Glutamatergic neuron (in vitro differentiated cells): ENCODE measurements at places on chromosomes 11 and 22.
A peak's percentile ranks its signal among the peaks of the same experiment; 100 is the strongest.

- no peak overlapping the region for H3K27ac ChIP-seq
- no peak overlapping the region for H3K4me3 ChIP-seq
- H3K36me3 ChIP-seq: peaks cover 4% of the 10 kb centered on the region
Observed at GRCh38 chr22:48238966-48239365, 1476.5 kb downstream of the TBC1D22A start.

GRCh38 chr11:57920971-57921370 lies 102.7 kb upstream of the OR9Q1 start:
- no peak overlapping the region for H3K27ac ChIP-seq
- no peaks in the 10 kb centered on the region for H3K4me1 ChIP-seq
- no peak for DNase-seq
- H3K4me3 ChIP-seq: no peak overlapping the region
- H3K36me3 ChIP-seq: no peaks in the 10 kb centered on the region

GRCh38 chr22:20232781-20233180 lies 35.3 kb downstream of the RTN4R start:
- H3K36me3 ChIP-seq: no peaks in the 10 kb centered on the region
- no peak for DNase-seq
- H3K4me1 ChIP-seq: peaks cover 15% of the 10 kb centered on the region
- H3K4me3 ChIP-seq: no peak overlapping the region

GRCh38 chr22:38432264-38432663 lies 22.7 kb downstream of the KCNJ4 start:
- H3K36me3 ChIP-seq: no peaks in the 10 kb centered on the region
- H3K4me3 ChIP-seq: no peak overlapping the region
- H3K27ac ChIP-seq: no peak overlapping the region
- DNase-seq: no peak
- H3K4me1 ChIP-seq: peaks cover 2% of the 10 kb centered on the region

DNA sequence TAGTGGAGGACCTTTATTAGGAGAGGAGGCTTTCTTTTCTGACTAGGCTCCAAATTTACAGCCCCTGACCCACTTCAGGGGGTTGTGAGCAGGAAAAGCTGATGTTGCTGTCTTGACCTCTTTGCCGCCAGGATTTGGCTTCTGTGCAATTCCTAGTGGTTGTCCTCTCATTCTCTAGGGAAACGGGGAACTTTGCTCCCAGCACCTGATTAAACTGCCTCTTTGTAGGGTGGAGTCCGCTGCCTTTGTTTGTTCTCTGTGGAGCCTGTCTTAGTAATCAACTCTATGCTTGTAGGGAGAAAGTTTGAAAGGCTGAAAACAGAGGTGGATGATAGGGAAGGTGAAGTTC lies 16.3 kb downstream of the CTNND1 start:
- no peak for DNase-seq
- peak overlapping the region; percentile 76 for H3K4me3 ChIP-seq
- peak overlapping the region; percentile 88 for H3K27ac ChIP-seq
- H3K36me3 ChIP-seq: no peaks in the 10 kb centered on the region
- peaks cover 73% of the 10 kb centered on the region for H3K4me1 ChIP-seq
- H3K27me3 ChIP-seq: peaks cover 6% of the 10 kb centered on the region

DNA sequence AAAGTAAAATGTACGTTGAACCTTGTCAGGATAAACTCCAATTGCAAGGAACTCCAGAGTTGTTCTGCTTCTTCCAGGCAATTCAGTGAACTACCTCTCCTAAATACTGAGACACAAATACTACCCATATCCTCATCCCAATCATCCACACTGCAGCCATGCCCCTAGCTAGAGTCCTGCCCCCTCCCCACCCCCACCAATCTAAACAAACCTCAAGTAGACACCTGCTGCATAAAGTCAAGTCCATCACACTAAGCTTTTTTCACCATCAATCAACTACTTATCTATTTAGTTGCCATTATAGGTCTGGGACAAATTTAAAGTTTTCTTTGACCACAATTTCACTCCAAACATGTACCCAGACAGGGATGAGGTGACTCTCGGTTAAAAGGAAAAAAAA lies 93.2 kb upstream of the APOA1 start:
- no peaks in the 10 kb centered on the region for H3K36me3 ChIP-seq
- peaks cover 5% of the 10 kb centered on the region for H3K27me3 ChIP-seq
- H3K4me1 ChIP-seq: peaks cover 2% of the 10 kb centered on the region
- no peak overlapping the region for H3K27ac ChIP-seq

DNA sequence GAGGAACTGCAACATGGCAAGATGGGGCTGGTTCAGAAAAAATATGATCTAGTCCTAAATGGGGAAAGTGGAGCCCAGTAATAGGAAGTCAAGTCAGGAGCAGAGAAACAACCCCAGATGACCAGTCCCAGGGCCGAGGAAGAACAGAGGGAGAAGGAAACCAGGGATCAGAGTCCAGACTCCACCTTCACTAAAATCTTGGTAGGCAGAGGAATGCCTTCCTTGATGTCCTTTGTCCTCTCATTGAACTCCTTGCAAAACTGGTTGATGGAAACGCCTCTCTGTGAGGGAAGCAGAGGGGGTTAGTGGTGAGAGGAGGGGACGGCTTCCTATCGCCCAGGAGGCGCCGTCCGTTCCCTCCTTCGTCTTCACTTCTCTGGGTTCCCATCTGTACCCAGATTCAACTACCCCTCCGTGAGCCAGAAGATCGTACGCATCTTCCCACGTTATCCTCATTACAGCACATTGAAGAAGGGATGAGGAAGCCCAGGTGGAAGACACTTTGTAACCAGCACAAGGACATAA lies 607 bp downstream of the MRPL11 start:
- H3K27me3 ChIP-seq: no peaks in the 10 kb centered on the region
- peak overlapping the region; percentile 91 for H3K4me3 ChIP-seq
- H3K27ac ChIP-seq: peak overlapping the region; percentile 83

DNA sequence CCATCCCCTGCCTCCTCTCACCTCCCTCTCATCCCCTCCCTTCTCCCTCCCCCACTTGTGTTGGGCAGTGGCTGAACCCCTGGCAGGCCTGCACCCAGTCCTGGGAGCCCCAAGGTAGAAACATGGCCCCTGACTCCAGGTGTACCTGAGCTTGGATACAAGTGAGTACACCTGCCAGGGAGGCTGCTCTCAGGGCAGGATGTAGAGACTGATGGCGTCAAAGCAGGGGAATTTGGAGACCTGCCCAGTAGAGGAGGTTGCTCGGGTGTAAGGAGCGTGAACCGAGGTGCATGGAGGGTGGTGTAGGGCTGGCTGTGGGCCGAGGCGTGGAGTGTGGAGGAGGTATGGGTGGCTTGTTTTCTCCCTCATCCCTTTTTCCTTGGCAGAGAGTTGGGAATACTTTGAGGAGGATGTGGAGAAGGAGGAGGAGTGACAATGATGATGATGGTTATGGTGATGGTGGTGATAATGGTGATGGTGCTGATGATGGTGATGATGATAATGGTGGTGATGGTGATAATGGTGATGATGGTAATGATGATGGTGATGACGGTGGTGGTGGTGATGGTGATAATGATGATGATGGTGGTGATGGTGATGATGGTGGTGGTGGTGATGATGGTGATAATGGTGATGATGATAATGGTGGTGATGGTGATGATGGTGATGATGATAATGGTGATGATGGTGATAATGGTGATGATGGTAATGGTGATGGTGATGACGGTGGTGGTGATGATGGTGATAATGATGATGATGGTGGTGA lies 12.3 kb downstream of the MRGPRG start:
- peaks cover 4% of the 10 kb centered on the region for H3K27me3 ChIP-seq
- DNase-seq: peak; percentile 5
- H3K4me1 ChIP-seq: peaks cover 15% of the 10 kb centered on the region
- peaks cover 6% of the 10 kb centered on the region for H3K36me3 ChIP-seq

DNA sequence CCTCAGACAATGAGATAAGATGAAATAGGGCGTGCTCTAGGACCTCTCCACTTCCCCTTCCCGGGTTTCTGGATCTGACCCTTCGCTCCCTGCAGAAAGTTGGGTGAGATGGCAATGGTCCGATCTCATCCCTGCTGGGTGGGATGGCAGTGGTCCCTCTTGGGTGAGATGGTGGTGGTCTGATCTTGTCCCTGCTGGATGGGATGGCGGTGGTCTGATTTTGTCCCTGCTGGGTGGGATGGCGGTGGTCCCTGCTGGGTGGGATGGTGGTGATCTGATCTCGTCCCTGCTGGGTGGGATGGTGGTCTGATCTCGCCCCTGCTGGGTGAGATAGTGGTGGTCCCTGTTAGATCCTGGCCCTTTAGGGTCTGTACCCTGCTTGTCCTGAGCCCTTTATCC lies 21.3 kb downstream of the ST14 start:
- no peaks in the 10 kb centered on the region for H3K36me3 ChIP-seq
- no peak overlapping the region for H3K27ac ChIP-seq
- H3K4me3 ChIP-seq: no peak overlapping the region
- DNase-seq: no peak

DNA sequence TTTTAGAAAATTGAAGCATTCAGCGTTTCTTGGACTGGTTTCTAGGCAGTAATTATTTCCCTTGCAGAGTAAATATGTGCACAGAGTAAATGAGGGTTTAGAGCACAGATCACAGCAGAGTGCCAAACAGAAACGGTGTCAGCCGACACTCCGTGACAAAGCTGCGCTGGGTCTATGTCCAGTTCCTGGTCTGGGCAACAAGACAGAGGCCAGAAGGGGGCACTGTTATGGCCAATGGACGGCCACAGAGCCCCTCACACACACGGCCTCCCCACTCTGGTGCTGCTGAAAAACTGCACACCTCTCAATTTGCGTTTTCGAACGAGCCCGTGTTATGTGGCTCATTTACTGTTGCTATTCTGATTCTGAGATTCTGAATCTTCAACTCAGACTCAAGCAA lies 180.7 kb downstream of the MPPED1 start:
- no peaks in the 10 kb centered on the region for H3K4me1 ChIP-seq
- peak; percentile 47 for DNase-seq
- peaks cover 9% of the 10 kb centered on the region for H3K36me3 ChIP-seq
- H3K4me3 ChIP-seq: no peak overlapping the region

GRCh38 chr11:126573325-126573978 lies 218.0 kb downstream of the ST3GAL4 start:
- peaks cover 11% of the 10 kb centered on the region for H3K4me1 ChIP-seq
- no peak for DNase-seq
- H3K36me3 ChIP-seq: no peaks in the 10 kb centered on the region
- H3K4me3 ChIP-seq: no peak overlapping the region

DNA sequence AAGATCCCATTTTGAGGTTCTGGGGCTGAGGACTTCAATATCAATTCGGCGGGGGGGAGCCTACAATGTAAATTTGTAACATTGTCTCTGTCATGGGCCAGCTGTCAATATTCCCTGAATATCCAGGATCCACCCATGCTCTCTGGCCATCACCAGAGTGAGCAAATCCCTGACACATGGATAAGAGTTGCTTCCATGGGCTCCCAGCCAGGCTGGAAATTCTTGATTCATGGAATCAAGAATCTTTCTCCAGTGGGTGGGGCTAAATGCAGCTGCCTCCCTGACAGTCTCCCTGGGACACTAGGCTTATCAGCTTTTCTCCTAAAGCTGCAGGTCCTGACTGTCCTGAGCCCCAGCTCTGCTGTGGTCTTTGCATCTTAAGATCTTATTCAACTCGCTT lies 86.9 kb upstream of the IGLL5 start:
- no peaks in the 10 kb centered on the region for H3K36me3 ChIP-seq
- no peaks in the 10 kb centered on the region for H3K4me1 ChIP-seq
- H3K27ac ChIP-seq: no peak overlapping the region
- no peak overlapping the region for H3K4me3 ChIP-seq

DNA sequence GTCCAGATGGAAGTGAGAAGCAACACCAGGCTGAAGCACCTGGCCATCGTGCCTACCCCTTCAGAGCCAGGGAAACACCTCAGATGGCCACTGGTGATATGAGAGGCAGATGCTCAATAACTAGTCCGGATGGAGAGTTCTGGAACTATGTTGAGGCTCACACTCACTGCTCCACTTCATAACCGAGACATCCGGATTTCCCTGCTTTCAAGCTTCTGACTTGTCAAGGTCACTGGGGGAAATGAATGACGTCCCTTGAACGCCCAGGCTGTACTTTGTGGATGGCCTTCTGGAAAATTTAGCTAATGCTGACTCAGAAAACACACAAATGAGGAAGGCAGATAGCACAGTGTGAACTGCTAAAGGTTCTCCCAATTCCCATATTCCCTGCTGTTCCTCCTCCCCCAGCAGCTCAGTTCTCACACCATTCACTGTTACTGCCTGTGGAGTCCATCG lies at the start of gene LYVE1:
Gene LYVE1, minus strand, starts transcription at position 180 of the 456 bp plus-strand sequence. Its CDS starts 133 bp downstream, at position 47.
- no peaks in the 10 kb centered on the region for H3K27me3 ChIP-seq
- H3K4me3 ChIP-seq: no peak within 1 kb of the TSS
- H3K4me1 ChIP-seq: no peaks in the 10 kb centered on the region
- no peaks in the 10 kb centered on the region for H3K36me3 ChIP-seq
